Umbilical cord (tissue), 2 donors: ENCODE measurements at places on chromosomes 3 and 15. TPM values are rescaled to one million over a fixed set of nuclear protein-coding genes. Genes with fewer than 3 reads are reported as not detected.

GRCh38 chr3:176275113-176275512 is 922.2 kb downstream of the TBL1XR1 start:
- no peak for DNase-seq

GRCh38 chr15:100714749-100715342 is 112.5 kb downstream of the ASB7 start:
- DNase-seq = no peak

GRCh38 chr15:33616475-33616874 is 305.7 kb downstream of the RYR3 start:
- no peak for DNase-seq

DNA sequence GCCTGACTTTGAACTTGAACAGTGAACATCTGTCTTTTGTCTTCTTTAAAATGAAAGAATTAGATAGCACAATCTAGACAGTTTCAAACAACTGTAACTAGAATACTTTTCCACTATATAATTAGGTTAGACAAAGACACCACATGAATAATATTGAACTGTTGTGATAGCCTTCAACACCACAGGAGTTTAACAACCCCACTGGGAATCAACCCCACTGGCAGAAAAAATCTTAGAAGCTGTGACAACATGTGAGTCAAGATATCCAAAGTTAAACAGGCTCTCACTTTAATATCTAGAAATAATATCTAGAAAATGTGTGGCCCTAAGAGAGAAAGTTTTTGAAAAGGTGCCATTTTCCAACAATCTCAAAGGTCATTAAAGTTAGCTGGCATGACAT is 64.4 kb upstream of the PRICKLE2 start:
- DNase-seq = no peak

GRCh38 chr3:180188512-180189309 is 152.0 kb upstream of the PEX5L start:
- no peak for DNase-seq

DNA sequence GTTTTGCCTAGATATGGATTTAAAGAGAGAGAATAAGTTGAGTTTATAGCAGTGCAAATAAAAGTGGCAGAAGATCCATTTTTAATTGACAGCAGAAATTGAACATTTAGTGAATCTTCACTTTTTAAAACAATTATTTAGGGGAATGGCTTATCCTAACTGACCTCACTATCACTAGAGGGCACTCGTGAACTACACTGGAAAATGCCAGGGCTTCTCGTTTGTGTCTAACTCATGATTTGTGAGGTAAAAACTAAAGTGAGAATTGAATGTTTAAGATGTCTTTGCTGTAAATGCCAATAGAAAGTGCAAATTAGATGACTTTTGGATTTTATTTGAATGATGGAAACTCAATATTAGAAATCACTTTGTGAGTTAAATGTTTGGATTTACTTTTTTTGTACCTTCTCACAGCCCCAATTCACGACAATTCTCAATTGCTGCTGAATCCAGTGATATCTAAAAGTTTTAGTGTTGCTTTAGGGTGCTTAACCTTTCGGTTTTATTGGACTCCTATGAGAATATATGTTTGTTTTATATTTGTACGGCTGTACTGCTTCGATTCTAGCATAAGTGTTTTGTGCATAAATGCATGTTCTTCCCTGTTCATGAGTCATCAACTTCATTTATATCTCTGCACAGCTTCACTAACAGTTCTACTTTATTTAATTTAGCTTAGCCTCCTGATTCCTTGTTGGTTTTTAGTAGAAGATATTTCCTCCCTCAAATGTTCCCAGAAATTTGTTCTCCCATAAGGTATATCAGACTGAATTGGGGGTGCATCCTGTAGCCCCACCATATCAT is 462.1 kb downstream of the MFSD1 start:
- DNase-seq = peak; percentile 64

DNA sequence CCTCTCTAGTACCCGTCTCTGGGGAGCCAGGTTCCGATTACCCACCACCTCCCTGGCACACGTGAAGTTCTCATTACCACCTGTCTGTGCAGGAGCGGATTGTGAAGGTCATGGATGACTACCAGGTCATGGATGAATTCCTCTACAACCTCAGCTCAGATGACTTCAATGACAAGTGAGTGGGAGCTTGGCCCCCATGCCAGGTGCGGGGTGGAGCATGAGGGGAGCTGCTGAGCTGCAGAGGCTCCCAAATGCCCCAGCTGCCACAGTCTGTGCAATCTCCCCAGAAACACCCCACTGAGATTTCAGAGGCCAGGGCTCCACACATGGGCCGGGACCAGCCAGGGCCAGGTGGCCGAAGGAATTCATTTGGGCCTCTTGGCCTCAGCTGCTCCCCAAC is 34.3 kb downstream of the DNAH1 start:
- DNase-seq = no peak

- no peak for DNase-seq
These were observed 11.3 kb upstream of the CHST14 start for GRCh38 chr15:40459391-40460015.

DNA sequence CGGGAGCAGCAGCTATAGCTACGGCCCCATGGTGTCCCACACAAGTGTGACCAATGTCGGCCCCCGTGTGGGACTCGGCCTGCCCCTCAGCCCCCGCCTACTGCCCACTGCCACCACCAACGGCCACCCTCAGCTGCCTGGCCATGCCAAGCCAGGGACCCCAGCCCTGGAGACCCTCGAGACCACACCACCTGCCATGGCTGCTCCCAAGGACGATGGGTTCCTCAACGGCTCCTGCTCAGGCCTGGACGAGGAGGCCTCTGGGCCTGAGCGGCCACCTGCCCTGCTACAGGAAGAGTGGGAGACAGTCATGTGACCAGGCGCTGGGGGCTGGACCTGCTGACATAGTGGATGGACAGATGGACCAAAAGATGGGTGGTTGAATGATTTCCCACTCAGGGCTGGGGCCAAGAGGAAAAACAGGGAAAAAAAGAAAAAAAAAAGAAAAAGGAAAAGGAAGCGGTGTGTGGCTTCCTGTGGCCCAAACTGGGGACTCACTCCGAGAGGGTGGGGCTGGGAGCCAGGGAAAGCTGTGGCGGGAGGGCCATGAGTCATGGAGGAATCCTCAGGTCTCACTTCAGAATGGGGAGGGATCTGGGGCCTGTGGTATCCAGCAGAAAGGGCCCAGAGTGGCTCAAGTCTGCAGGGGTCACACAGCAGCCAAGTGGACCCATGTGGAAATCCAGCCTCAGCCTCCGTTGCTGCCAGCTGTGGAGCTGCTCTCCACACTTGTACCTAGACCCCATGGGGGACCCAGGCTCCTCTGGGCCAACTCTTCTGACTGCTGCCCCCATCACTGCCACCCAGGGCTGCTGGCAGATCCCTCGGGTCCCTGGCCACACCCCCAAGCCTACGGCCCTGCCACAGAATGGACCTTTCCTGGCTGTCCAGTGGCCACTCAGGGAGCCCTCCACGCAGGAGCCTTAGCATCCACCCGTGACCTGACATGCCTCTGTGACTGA is 26.1 kb downstream of the PTH1R start:
- no peak for DNase-seq

DNA sequence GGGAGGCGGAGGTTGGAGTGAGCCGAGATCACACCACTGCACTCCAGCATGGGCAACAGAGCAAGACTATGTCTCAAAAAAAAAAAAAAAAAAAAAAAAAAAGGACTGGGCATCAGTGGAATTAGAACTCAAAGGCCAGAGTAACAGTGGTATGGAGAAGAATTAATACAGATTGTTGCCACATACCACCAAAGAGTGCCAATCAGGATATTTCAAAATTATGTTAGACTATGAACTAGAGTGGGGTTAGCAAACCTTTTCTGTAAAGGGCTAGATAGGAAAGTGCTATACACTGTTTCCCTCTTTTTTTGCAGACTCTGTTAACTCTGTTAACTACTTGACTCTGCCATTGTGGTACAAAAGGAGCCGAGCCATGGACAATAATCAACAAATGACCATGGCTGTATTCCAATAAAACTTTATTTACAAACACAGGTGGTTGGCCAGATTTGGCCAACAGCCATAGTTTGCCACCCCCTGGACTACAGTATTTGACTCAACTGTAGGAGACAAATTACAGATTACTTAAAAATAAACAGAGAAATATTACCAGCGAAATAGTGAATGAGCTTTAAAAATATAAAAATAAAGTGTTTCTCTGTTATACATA is 28.6 kb downstream of the DPH3 start:
- no peak for DNase-seq

- no peak for DNase-seq
These were observed 89.9 kb downstream of the IL12A start for GRCh38 chr3:160078533-160078932.

DNA sequence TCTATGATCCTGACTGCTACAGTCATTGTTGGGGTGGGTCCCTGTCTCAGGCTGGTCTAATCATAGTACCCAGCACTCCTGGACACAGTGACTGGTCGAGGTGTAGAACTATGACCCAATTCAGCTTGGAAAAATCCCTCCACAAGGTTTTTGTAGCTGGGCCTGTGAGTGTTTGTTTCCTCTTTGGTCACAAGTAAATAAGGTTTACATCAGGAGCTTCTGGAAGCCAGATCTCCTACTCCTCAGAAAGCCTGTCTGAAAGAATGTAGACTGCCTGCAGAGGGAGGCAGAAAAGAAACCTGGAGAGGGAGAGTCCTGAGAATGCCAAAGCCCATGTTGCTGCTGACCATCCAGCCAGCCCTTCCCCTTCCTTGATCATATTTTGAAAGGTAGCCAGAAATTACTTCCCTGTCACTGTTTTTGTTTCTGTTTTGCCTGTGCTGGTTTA is 123.2 kb downstream of the RAP2B start:
- DNase-seq = peak; percentile 44

- DNase-seq = peak; percentile 18
These were observed 68.1 kb downstream of the CRYGS start for GRCh38 chr3:186476044-186476468.

DNA sequence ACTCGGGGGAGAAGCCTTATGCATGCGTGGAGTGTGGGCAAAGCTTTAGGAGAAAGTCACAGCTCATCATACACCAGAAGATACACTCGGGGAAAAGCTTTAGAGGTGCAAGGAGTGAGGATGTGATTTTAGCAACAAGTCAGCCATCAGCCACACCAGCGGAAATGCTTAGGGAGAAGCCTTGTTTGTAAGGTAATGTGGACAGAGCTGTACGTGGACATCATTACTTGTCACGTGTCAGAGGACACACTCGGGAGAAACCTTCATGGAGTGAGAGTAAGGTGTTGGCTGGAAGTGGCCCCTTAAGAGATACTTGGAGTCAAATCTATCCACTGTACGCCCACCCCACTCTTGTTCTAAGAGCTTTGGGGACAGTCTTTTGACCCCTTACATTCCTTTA is 28.7 kb downstream of the ZNF589 start:
- no peak for DNase-seq

DNA sequence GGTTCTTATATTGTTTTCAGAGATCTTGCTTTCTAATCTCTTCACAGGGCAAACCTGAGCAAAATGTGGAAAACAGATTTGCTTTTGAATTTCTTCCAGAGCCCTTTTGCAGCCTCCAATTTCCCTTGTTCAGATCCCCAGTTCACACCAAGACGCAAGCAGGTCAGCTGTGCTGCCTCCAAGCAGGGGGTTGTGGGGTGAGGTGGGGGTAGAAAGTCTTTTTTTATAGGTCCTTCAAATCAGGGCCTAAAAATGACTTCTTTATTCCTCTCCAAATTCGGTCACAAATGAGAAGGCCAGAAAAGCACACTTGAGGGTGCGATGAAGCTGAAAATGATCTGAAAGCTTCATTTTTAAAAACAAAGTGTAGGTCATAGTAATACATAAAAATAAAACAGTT is 26.3 kb upstream of the AVEN start:
- no peak for DNase-seq

Gene SNTN
- total RNA-seq = 6.3 TPM

Gene KNG1
- total RNA-seq = 1.4 TPM

Gene CDC25A
- 1.2 TPM for total RNA-seq

Gene SRGAP3
- 10.4 TPM for total RNA-seq

Gene KCNAB1
- total RNA-seq = 0.72 TPM

Gene CEP152
- total RNA-seq = 15.2 TPM

Gene P2RY1
- 7.0 TPM for total RNA-seq

Gene SUSD5
- total RNA-seq = 6.0 TPM

Gene COL8A1
- 364 TPM for total RNA-seq

Gene PRRT3
- total RNA-seq = 0.24 TPM

Gene CMC1
- 15.2 TPM for total RNA-seq

Gene SGO1
- 6.7 TPM for total RNA-seq
